ENCODE measurements at places on chromosomes 6 and 20.

GRCh38 chr6:110492584-110492983 is 16.2 kb upstream of the SLC22A16 start:
- no peaks in the 10 kb centered on the region for H3K4me1 ChIP-seq
- H3K27ac ChIP-seq, result peak overlapping the region; percentile 19
- H3K36me3 ChIP-seq, result no peaks in the 10 kb centered on the region
- no peak for DNase-seq
- no peak overlapping the region for H3K4me3 ChIP-seq

GRCh38 chr6:156434795-156435190 is 342.4 kb upstream of the ARID1B start:
- H3K27ac ChIP-seq, result no peak overlapping the region
- H3K27me3 ChIP-seq, result no peaks in the 10 kb centered on the region
- no peaks in the 10 kb centered on the region for H3K36me3 ChIP-seq
- DNase-seq, result no peak

DNA sequence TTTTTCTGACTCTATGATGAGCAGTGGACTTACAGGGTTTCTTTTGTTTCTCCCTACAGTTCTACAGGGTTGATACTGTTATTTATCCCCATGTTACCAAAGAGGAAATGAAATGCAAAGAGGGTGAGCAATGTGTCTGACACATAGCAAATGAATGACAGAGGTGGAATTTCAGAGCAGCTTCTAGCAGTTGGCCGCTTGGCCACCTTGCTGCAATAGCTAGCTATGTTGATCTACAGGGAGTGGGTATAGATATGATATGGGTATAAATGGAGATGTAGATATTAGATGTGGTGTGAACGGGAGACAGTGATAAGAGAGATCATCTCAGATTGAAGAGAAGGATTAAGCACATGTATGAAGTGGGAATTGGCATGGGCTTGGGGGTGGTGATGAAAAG is 10.9 kb upstream of the SLC22A3 start:
- H3K27ac ChIP-seq, result no peak overlapping the region
- H3K4me1 ChIP-seq, result no peaks in the 10 kb centered on the region
- H3K4me3 ChIP-seq, result no peak overlapping the region
- no peak for DNase-seq

GRCh38 chr20:10651227-10651990 is 22.4 kb downstream of the JAG1 start:
- no peak overlapping the region for H3K4me3 ChIP-seq
- no peaks in the 10 kb centered on the region for H3K27me3 ChIP-seq
- no peaks in the 10 kb centered on the region for H3K36me3 ChIP-seq
- DNase-seq, result no peak
- H3K27ac ChIP-seq, result no peak overlapping the region

DNA sequence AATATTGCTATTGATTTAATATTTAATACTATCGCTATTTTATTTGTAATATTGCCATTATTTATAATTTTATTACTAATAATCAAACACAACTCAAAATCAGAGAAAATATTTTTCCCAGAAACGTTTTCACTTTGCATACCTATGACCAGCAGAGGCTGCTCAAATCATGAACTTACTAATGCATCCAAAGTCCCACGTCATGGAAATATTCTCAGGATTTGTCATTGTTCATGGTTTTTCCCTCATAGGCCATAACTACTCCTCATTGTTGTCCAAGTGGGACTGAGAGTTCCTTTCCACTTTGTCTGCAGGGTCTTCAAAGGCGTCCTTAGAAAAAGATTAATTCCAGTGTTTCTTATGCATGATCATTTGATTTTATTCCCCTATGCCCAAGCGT is 344.8 kb downstream of the THBS2 start:
- H3K27ac ChIP-seq, result no peak overlapping the region
- no peak overlapping the region for H3K4me3 ChIP-seq
- H3K4me1 ChIP-seq, result no peaks in the 10 kb centered on the region

DNA sequence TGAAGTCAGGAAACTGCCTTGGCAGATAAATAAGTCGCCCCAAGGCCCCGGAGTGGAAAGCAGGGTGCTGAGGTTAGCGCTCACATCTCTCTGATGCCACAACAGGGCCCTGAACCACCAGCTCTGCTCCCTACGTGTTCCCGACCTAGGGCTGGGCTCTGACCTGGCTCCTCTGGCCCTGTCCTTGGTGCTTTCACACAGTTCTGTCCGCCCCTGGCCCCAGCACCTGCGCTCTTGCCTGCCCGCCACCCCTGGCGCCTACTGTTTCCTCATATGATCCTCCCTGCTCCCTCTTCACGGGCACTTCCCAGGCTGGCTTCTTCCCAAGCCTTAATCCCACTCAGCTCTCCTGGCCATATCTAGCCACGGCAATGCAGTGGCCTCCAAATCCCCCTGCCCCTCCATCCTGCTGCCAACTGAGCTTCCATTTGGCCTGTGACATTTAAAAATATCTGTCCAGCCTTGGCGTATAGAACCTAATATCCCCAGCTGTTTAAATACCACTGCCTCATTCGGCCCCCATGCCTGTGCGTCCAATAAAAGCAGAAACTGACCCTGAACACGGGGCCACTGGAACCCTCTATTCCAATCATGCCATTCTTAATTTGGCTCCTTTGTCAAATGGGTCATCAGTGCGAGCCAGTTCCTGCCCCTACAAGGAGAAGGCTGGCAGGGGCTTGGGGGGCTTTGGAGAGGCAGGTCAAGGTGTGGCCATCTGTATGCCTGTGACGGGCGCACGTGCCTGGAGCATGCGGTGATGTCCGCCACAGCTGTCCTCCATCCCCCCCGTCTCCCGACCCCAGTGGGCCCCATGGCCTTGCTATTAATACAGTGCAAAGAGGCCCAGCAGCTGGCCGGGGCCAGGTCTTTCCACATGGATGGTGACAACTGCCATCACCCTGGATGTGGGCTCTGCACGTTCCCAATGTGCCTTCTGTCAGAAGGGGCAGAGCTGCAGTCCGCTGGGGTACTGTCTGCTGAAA is 27.7 kb downstream of the GNAS-AS1 start:
- H3K4me3 ChIP-seq, result no peak overlapping the region
- DNase-seq, result no peak
- no peak overlapping the region for H3K27ac ChIP-seq
- H3K4me1 ChIP-seq, result no peaks in the 10 kb centered on the region
